ENCODE measurements at places on chromosomes 3 and 15.

- DNase-seq = no peak
These were observed 6.5 kb downstream of the FOXL2 start for GRCh38 chr3:138940446-138940845.

DNA sequence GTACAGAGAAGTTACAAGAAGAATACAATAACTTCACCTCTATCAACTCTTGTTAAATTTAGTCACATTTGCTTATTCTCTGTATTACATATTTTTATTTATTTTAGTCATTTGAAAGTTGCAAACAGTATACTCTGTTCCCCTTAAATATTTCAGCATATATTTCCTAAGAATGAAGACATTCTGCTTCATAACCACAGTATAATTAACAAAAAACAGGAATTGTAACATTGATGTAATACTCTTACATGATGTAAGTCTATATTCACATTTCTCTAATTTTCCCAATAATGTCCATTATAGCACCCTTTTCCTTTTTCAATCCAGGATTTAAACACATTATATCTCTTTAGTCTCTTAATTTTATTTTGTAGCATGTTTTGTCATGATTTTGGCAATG, 112.0 kb downstream of the AKAP13 start:
- no peak for DNase-seq

DNA sequence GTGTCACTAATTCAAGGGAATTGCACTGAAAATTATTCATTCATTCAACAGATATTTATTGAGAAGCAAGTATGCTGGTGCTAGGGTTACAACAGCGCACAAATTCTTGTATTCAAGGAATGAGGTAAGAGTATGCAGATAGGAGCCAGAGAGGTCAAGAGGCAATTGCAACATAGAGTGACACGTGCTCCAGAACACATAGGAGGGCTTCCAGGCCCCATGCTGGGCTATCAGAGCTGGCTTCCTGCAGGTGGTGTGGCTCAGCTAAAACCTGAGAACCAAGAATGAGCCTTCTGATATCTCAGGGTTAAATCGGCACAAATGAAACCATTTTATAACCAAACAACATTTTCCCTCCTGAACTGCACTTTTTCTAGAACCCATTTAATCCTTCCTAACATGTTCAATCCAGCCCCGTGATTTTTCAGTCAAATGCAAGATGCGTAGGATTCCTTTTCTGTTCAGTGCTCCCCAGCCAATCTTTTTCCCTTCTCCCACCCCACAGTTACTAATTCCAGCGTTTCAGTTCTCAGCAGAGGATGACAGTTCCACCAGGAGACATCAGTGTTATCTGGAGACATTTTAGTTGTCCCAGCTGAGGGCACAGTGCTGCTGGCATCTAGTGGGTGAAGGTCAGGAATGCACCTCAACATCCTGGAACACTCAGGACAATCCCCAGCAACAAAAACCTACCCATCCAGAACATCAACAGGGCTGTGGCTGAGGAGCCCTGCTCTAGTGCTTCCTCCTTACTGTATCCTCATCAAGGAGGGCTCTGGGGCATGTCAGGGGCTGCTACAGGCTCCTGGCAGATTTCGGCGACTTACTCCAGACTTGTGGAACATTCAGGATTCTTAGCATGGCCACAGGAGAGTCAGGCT, 13.1 kb downstream of the CCR5AS start:
- peak; percentile 94 for DNase-seq

DNA sequence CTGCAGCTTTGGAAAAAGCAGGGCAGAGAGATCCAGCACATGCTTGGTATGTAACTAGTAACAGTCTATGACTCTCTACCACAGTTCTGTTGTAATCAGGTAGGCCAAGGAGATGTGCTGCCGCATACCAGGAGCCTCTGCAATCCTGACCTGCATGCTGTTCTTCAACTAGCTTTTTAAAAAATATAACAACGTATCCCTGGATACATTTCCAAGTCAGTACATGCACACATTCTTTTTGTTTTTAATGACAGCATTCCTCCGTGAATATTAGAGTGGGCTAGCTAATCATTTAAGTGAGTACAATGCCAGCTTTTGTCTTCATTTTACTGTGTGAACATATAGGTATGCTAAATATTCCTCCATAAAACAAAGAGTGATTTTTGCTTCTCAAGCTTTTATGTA, 437.8 kb downstream of the RBMS3 start:
- DNase-seq = no peak

- DNase-seq = no peak
These were observed 66.5 kb downstream of the LRRFIP2 start for GRCh38 chr3:37107846-37108245.

- peak; percentile 12 for DNase-seq
These were observed 297.6 kb downstream of the TBC1D5 start for GRCh38 chr3:17444865-17445264.

DNA sequence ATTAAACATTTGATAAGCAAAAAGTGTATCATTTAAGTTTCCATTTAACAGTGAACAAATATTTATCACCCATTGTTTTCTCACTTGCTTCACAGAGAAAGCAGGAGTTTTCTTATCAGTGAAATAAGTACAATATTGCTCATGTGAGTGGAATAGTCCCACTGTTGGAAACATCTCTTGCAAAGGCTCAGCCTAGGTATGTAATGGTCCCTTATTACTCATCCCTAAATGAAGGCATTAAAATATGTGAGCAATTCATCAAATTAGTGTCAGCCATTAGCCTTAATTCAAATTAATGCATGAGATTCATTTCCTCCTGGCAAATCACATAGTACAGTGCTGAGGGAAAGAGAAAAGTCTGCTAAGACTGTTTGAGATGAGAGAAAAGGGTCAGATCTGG, 9.6 kb upstream of the FMN1 start:
- no peak for DNase-seq

DNA sequence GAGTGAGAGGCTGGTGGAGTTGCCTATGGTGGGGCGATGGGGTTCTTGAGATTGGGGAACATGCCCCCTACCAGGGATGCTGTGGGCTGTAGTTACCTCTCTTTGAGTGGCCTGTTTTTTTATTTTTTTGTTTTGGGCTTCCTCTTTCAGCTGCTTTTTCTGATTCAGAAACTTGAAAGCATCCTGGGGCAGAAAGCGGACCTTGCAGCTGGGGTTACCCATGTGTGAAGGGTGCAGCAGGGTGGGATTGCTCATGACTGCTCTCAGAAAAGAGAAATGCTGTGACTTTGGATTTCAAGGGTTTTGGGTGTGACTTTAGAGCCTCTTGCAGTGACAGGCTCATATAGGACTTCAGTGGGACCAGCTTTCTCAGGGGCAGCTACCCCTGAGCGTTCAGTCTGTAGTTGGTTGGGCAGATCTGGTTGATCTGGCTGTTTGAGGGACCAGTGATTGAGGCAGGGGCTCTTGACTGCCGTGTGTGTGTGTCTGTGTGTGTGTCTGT, 1.8 kb downstream of the LIMD1 start:
- peak; percentile 34 for DNase-seq

GRCh38 chr3:42668413-42668760, 14.9 kb downstream of the ZBTB47 start:
- DNase-seq = no peak

GRCh38 chr3:107644631-107645030, 121.9 kb downstream of the BBX start:
- DNase-seq = no peak

- DNase-seq = no peak
These were observed 34.8 kb upstream of the PAK6 start for GRCh38 chr15:40204100-40204499.

DNA sequence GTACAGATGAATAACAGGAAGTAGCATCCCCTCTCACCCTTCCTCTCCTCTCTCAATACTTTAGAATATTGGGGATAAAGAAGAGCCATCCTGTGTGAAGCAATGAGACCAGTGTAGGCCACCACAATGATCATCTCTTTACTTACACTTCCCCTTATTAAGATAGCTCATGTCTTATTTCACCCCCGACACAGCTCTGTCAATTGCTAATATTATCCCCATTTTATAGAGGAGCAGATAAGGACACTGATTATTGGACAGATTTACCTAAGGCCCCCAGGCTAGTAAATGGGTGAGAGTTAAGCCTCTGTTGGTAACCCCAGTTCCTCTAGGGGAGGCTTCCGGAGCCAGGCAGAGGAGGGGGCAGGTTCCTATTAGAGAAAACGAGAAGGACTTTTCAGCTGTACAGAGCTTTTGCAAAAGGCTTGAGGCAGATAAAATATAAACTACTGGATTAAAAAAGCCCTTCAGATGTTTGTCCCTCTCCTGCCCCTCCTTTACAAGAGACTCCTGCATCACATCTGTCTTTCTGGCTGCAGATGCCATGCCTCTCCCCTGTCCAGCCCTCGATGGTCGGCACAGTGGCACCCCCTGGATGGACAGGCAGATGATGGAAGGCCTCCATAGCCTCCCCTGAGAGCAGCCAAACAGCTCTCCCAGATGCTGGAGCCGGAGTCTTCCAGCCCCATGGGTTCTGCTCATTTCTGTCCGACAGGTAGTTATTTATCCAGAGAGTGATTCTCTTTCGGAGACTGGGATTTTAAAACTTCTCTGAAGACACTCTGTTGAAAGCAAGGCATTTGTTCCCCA, 49.4 kb upstream of the LCTL start:
- DNase-seq = peak; percentile 36

GRCh38 chr15:67504796-67505195, 16.1 kb upstream of the C15orf61 start:
- no peak for DNase-seq

- peak; percentile 49 for DNase-seq
These were observed 43.7 kb downstream of the PCSK6 start for GRCh38 chr15:101445562-101446517.

DNA sequence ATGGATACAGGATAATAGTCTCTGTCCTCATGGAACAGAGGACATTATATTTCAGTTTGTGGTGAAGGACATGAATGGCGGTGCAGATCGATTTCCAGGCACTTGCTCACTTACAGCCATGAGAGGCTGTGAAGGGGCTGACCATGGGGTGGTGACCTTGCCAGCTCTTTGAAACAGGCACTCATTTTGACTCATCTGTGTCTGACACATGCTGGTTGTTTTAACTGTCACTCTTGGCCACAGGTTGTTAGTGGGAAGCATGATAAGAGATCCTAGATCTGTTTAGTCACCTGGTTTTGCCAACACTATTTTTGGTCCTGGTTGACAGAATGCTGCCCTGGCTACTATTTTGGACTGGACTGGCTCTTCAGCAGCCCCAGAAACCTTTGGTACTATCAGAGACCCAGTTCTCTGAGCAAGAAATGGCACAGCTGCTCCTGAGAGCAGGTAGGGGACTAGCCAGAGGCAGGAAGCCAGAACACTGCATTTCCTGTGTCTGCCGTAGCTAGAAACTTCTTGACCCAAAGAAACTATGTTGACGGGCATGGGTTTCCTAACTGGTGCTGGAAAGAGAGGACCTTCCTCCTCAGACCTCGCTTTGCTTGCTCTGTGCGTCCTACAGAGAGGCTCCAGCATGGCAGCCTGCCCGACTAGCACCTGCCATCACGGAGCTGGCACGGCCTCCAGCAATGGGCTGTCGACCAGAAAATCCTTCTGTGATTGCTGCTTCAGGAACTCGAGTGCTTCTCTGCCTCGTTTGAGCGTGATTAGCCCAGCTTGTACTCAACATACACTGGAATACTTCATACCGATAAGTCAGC, 6.3 kb downstream of the PXYLP1 start:
- DNase-seq = no peak

GRCh38 chr3:45670991-45671390, 18.2 kb upstream of the SACM1L start:
- no peak for DNase-seq

DNA sequence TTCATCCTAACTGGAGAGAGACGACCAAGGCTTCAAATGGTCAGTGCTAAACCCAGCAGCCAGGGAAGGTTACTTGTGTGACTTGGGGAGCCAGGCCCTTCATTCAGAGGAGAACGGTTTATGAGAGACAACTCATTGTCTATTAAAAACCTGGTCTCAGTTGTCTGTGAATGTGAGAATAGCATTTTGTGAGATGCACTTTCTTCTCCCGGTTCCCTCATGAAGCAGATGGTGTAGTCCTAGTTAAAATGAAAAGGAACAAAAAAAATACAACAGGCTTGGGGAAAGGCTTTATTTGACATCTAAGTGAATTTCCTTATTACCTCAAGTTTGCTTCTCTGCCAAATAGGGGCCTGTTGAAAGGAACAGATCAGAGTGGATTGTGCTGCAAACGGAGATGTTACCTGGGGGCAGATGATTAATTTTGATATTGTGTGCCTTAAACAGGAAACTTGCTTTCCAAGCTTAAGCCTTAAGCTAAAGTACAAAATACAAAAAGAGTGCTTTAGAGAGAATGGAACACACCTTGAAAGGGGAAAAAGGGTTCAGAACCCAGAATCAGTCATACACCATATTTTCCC, 202.7 kb upstream of the BHLHE40 start:
- no peak for DNase-seq

GRCh38 chr3:186922790-186923189, 7.5 kb upstream of the ST6GAL1 start:
- no peak for DNase-seq

DNA sequence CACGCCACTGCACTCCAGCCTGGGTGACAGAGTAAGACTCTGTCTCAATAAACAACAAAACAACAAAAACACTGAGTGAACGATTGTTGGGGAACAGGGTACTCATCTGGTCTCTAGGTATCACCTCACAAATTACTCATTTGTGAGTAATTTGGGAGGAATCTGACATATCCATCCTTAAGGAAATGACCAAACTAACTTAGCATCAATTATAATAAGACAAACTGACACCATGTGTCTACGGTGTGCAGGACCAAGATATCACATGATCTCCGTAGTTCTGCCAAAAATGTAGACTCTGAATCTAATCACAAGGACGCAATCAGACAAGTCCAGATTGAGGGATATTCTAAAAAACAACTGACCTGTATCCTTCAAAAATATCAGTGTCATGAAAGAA, 12.0 kb upstream of the DAPK2 start:
- DNase-seq = no peak

DNA sequence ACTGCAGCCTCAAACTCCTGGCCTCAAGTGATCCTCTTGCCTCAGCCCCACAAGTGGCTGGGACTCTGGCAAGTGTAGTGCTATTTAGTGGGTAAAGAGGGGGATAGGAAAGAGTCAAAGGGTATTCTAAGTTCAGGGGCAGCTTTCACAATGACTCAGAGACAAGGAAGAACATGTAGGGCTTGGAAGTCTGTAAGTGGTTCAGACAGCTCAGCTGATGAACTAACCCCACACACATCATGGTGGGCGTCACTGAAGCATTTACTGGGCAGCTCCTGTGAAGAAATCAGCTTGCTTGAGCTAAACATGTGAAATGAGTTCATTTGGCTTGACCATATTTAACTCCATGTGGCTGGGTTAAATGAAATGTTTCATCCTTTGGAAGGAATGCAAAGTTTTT, 34.6 kb upstream of the THSD4 start:
- DNase-seq = no peak

- no peak for DNase-seq
These were observed 14.0 kb downstream of the SMAD3 start for GRCh38 chr15:67079361-67079760.

All from GF-D8 (cell line).